ENCODE measurements at places on chromosomes 5 and 9. TPM values are rescaled to one million over a fixed set of nuclear protein-coding genes. Genes with fewer than 3 reads are reported as not detected.

DNA sequence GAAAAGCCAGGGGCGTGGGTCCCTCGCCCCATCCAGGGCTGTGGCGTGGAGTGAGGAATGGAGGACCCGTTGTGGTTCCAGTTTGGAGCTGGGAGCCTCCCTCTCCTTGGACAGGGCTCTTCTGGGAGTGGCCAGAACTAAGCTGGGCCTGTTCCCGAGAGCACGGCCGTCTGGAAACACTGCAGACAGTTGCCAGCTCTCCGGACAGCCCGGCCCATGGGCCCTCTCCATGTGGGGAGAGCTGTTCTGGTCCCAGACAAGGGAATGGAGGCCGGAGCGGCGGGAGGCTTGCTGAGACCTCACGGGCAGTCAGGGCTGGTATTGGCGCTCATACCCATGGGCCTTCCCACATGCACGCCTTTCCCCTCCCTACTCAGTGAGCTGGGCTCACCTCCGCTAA lies 45.2 kb upstream of the FCN2 start:
- DNase-seq = no peak

DNA sequence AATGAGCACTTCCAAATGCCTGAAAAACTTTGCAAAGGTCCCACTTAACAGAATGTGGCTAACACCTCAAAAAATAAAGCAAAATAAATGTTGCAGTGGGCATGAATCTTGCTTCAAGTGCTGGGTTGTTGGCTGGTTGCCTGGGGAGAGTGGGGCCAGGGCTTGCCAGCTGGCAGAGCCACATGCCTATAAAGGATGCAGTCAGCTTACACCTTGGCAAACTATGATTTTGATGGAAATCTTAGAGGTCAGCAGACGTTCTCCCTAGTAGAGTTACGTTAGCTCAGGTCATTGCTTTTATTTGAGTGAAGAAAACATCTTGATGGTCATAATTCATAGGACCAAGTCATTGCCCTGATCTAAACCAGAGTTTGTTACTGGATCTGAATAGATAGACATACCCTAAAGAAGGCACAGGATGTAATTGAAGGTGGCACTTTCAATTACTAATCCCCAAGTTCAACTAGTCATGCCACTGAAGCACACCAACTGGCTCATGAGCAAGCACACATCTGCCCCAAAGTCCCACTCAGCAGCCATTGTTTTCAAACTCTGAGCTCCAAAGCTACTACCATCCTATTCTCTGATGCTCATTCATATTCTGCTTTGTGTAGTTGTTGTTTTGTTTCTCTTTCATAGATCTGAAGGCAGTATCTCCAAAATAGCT lies 51.2 kb upstream of the ZSWIM6 start:
- DNase-seq = peak; percentile 59

DNA sequence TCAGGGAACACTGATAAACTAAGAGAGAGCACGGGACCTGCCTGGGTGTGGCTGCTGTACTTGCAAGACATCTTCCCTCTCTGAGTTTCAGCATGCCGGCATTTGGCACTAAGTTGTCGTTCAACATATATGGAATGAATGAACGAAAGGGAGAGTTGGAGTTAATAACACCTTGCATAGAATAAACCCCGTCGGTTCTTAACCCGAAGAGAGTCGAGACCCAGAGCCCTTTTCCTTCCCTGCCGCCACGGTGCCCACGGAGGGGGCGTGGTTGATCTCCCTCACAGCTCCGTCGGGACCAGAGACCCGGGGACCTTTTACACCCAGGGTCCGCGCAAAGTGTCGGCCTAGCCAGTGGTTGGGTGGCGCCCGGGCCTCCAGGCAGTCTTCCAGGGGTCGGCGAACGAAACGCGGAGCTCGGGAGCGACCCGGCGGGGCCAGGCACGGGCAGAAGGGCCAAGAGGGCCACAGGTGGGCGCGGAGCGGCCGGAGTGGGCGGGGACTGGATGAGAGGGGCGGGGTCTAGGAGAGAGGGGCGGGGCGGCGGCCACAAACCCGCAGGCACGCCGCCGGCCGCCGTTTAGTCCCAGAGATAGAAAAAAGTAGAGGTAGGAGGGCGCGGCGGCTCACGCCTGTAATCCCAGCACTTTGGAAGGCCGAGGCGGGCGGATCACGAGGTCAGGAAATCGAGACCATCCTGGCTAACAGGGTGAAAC lies 735 bp upstream of the RPL26L1 start:
- DNase-seq = peak; percentile 85

DNA sequence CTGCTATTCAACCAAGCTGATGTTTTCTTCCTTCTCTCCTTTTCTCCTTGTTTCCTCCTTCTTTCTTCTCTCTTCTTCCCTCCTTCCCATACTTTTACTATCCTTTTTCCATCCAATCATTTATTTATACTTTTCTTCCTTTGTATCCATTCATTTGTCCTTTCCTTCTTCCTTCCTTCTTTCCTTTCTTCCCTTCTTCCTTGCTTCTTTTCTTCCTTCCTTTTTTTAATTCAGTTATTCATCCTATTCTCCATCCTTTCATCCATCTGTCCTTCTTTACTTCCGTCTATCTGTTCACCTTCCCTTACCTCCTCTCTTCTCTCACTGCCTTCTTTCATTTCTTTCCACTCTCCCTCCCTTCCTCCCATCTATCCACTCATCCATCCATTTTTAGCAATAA lies 24.0 kb upstream of the PPARGC1B start:
- no peak for DNase-seq

- no peak for DNase-seq
Measured at GRCh38 chr5:27652505-27652904, 614.1 kb upstream of the CDH9 start.

DNA sequence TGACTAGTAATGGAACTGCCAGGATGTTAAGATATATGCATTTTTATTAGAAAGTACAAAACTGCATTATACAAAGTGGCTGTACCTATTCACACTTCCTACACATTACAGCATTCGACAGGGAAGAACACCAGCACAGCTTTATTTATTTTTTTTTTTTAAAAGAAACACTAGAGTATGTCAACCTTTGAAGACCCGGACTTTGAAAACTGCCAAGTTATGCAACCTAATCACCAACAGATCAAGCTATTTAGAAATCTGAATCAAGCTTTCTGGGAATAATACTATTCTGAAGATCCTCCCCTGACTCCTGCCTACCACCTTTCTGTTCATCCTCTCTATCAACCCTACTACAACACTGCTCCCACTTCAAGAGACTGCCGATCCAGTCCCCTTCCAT lies 4.5 kb downstream of the GEMIN5 start:
- no peak for DNase-seq

GRCh38 chr9:88578121-88579049 lies 43.4 kb downstream of the NXNL2 start:
- DNase-seq = peak; percentile 84

GRCh38 chr9:19922476-19923118 lies 133.8 kb upstream of the SLC24A2 start:
- DNase-seq = no peak

- DNase-seq = no peak
Measured at GRCh38 chr9:33714989-33715388, 80.4 kb upstream of the PRSS3 start.

DNA sequence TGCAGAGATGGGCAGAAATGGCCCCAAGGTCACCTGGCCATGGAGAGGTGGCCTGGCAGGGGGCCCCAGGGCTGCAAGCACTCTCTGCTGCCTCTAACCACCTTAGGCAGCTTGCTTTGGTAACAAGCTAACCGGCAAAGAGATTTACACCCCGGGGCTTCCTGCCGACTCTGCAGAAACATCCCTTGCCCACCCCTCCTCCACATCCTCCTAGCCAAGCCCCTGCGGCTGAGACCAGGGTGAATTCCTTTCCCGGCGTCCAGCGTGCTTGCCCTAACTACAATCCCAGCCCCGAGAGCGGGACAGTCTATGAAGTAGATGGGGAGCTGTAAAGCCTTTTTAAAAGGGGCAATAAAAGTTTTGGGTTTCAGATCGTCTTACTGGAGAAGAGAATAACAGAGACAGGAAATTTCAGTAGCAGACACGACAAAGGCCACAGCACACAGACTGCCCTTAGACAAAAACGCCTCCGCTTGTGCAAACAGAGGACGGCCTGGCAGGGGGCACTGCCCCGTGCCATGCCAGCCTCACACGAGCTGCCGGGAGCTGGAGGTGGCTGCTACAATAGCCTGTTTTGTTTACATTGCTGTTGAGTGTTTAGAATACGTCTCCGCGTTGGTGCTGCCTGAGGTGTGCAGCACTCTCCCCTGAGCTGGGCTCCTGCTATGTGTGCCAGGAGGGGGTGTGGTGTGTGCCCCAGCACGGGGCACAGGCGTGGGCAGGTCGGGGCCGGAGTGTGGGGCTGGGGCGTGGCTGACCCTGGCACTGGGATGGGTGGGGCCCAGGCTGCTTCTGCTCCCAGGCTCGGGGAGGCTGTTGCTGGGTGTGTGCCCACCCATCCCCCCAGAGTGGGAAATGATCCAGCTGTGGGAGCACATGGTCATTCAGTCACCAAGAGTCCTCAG lies 15.3 kb downstream of the MYMK start:
- peak; percentile 62 for DNase-seq

DNA sequence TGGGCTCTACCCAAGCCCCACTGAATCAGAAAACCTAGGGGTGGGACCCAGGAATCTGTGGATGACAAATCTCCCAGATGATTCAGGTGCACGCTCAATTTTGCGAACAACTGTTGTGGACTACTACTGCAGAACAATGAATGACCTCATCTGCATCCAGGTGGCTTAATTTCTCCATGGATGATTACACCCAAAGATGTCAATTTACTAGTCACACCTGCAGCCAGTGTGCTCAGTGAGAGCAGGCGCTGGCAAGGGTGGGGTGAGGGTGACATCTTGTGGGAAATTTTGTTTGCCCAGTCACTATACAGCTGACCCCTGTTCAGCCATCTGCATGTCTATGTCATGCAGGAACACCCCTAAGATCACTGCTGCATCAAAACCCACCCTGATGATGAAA lies 118.2 kb downstream of the ENTREP1 start:
- DNase-seq = no peak

DNA sequence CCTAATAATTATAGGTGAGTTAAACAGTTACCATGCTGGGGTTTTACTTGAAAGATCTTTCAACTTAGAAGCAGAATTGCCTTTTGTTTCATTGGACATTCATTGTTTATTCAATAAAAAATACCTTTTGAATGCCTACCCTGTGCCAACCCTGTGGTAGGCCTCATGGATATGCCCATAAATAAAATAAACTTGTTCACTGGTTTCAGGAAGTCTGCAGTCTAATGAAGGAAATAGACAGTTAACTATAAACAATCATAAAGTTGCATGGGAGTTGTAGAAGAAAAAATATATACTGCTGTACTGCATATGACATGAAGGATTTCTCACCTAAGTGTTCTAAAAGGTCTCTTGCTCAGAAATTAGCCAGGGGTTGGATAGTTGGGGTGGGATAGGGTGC lies 5.3 kb upstream of the GPR21 start:
- no peak for DNase-seq

GRCh38 chr9:24479361-24480059 lies 66.2 kb downstream of the IZUMO3 start:
- DNase-seq = no peak

DNA sequence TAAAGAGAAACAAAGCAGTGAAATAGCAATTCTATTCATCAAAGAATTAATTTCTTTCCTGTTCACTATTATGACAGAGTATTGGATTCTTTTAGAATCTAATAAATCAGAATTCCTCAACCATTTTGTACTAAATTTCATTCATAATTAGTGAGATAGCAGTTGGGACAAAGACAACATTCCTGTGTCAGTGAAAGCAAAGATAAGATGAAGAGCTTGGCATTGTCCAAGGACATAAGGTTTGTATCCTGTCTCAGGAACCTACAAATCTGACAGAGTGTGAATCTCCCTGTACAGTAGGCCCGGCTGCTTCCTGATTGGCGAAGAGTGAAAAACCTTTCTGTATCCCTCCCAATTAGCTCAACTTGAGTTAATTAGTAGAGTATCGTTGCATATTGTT lies 349.1 kb downstream of the ISL1 start:
- DNase-seq = no peak

GRCh38 chr9:89712283-89712682 lies 107.5 kb downstream of the GADD45G start:
- DNase-seq = no peak

GRCh38 chr5:137206030-137206715 lies 293.0 kb downstream of the SPOCK1 start:
- DNase-seq = no peak

DNA sequence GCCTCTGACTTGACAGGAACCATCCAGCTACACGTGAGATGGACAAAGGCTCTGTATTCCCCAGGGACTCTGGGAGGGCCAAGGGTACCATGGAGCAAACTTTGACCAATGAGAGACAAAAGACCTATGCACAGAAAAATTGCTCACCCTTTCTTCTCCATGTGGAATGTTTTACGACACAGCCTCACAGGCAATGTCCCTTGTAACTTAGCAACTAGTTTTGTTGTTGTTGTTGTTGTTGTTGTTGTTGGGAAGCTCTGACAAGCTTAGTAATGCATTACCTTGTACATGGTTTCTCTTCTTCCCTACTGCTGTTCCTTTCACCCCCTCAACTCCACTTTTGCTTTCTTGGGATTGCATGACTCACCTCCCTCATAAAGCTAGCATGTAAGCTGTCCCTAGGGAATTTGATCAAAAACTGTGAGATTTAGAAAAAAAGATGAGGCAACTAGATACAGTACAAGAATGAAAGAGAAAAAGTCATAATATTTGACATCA lies 550.9 kb downstream of the RAB3C start:
- no peak for DNase-seq

Gene ZDHHC12
- total RNA-seq = 147 TPM

Gene IL13
- total RNA-seq = not detected

Gene GGTA1
- total RNA-seq = 0.88 TPM

Gene GHR
- 2.5 TPM for total RNA-seq

Gene PCDHA2
- not detected for total RNA-seq
